ENCODE measurements at places on chromosomes 11 and 22.

GRCh38 chr11:65295001-65295400 lies 19.7 kb upstream of the CDC42EP2 start:
- no peak for DNase-seq

- no peak for DNase-seq
Measured at GRCh38 chr22:41482319-41482935, 13.5 kb downstream of the ACO2 start.

GRCh38 chr11:10451426-10452116 lies 3.5 kb upstream of the AMPD3 start:
- DNase-seq, result no peak

DNA sequence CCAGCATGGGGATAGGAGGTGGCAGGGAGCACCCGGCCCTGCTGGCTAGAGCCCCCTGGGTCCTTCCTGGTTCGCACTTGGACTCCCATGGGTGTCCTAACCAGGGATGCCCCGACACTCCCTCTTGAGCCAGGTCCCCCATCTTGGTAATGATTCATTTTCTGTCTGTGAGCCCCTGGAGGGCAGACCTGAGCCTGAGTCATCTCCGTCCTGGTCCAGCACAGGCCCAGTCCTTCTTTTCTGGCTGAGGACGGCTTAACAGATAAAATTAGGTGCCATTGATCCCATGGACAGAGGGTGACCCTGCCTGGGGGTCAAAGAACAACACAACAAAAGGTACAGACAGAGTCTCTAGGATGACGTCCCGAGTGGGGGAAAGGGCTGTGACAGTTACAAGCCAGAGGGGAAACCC lies 3.5 kb downstream of the RHOD start:
- no peak for DNase-seq

DNA sequence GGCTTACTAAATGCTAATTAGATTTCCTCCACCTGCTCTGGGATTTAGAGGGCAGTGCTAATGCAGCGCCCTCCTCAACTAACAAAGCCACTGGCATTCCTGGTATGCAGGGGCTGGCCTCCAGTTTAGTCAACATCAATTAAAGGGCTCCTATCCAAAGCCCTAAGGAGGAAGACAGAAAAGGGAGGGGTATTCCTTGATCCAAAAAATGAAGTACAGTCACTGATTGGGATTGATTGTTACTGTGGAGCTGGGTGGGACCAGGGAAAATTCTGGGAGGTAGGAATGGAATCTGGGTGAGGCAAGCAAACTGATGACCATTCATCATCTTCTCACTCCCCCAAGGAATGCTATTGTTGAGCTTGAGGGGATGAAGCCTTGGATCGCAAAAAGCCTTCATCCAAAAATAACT lies 52.2 kb downstream of the GAB2 start:
- DNase-seq, result no peak

DNA sequence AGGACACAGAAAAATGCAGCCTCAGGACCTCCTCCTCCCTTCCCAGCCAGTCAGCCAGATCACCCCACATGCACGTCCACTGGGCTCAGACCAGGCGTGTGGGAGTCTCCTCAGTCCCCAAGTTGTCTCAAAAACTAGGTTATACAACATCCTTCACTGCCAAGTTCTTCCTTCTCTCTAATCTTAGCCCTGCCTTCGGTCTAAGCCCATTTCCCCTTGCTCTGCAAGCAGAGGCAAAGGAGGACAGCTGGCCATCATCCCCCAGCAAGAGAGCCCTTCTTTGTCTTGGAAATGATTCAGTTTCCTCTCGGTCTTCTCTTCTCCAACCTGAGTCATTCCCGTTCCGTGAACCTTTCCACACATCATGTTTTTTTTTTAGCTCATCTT lies 14.0 kb upstream of the NRGN start:
- no peak for DNase-seq

DNA sequence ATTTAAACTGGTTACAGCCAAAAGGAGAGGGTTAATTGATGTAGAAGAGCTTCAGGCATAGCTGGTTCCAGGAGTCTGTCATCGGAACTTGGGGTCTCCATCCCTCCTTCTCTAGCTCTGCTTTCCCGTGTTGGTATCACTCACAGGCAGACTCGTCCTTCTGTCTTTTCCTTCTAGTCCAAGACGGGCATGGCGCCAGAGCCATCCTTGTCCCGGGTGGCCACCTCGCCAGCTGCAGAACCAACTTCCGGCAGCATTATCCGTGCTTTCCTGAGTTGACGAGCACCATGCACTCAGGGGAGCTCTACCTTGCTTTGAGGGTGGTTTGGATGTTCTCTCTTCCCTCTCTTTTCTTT lies 14.7 kb downstream of the LINC01488 start:
- DNase-seq, result no peak

DNA sequence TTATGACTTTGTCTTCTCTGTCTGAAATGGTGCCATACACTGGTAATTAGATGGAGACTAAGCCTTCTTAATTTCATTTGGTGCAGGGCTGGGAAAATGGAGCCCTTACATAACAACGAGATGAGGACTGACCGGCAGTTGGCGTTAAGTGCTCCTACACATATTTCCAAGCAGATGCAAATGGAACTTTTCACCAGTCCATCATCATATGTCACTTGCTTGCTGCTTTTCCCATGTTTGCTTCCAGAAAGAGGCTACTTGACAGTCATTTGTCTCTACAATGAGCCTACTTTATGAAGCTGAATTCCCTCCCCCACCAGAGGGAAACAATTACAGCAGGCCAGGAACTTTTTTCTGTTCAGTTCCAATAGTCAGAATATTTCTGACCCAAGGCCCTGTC lies 32.6 kb downstream of the SVIP start:
- DNase-seq, result no peak

DNA sequence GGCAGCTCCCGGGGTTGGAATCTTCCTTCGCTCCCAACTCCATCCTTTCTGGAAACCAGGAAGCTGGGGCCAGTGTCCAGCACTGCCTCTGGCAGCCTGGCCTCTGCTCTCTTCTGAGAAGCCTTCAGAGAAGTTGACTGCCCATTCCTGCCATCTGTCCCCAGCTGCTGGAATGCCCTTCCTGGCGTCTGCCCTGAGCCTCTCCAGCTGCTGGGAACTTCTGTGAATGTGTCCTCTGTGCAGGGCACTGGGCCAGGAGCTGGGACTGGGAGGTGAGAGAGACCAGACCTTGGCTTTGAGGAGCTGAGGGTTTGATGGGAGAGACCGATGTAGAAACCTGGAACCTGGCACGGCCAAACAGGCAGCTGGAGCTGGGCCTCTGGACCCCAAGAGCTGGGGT lies 5.9 kb upstream of the SOX10 start:
- no peak for DNase-seq

GRCh38 chr22:48554893-48555572 lies 1272.6 kb downstream of the BRD1 start:
- DNase-seq, result no peak

GRCh38 chr11:70738661-70739060 lies 340.3 kb downstream of the CTTN start:
- no peak for DNase-seq

DNA sequence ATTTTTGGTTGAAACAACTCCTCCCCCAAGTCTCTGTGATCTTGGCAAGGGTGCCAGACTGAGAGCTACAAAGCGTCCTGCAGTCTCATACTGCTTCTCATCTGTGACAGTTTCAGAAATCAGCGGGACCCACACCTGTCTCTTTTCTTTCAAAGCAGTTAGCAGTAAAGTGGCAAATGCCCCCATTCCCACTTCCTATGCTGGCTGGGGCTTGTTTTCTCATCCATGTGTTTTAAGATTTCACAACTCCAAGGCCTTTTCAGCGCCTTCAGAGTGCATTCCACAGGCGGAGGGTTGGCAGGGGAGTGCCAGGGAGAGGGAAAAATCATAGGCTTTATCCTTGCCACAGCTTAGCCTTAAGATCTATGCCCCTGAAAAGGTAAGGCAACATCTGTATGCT lies 493.5 kb downstream of the OPCML start:
- DNase-seq, result no peak

DNA sequence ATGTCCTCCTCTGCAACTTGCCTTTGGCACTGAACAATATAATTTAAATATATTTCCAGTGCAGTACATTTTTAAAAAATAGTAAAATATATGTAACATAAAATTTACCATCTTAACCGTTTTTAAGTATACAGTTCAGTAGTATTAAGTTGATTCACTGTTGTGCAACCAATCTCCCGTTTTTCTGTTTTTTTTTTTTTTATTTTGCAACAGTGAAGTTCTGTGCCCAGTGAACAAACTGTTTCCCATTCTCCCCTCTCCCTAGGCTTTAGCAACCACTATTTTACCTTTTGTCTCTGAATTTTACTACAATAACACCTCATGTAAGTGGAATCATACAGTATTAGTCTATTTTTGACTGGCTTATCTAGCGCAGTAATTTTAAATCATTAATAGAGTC lies 13.8 kb downstream of the PRRG4 start:
- no peak for DNase-seq

GRCh38 chr11:61080526-61080925 lies 21.8 kb upstream of the CD5 start:
- no peak for DNase-seq

DNA sequence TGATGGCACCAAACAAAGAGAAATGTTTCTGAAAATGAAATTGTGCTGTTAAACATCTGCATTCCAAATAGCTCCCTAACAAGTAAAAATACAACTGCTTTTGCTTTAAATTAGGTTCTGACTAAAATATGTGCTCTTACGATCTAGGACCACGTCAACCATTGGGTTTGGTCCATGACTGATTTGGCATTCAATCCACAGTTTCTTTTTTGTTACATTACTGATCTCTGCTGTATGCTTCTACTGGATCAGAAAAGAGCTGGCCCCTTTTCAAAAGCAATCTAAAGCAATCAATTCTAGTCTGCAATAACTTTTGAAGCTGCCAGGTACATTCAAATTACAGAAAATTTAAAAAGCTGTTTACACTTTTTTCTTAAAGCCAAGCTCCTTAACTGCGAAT lies 1047.1 kb upstream of the CCDC90B start:
- DNase-seq, result no peak

DNA sequence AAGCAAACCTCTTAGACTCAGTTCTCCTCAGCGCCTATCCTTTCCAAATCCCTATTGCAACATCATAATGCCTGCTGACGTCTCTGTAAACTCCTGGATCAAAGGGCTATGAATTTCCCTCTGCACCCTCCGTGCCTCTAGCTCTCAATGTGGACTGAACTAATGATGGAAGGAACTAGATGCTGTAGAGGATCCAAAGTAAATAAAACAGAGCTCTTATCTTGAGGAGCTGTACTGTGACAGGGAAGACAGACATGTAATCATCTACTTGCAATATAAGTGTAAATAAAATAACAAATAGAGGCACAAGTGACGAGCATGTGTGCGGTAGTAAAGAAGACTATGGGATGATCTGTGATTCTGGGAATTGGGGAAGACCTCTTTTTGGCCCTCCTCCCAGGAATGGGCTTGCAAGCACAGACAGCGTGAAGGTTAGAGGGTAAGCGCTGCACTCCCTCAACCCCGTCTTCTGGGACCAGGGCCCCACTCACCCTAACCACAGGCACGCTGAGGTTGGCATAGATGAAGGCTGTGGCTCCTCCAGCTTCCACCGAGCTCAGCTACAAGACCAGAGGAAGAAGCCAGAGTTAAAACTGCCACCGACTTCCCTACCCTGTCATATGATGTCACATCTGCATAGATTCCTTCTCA lies 42.2 kb downstream of the P4HA3 start:
- DNase-seq, result no peak
